ENCODE measurements at places on chromosomes 6 and 20.

DNA sequence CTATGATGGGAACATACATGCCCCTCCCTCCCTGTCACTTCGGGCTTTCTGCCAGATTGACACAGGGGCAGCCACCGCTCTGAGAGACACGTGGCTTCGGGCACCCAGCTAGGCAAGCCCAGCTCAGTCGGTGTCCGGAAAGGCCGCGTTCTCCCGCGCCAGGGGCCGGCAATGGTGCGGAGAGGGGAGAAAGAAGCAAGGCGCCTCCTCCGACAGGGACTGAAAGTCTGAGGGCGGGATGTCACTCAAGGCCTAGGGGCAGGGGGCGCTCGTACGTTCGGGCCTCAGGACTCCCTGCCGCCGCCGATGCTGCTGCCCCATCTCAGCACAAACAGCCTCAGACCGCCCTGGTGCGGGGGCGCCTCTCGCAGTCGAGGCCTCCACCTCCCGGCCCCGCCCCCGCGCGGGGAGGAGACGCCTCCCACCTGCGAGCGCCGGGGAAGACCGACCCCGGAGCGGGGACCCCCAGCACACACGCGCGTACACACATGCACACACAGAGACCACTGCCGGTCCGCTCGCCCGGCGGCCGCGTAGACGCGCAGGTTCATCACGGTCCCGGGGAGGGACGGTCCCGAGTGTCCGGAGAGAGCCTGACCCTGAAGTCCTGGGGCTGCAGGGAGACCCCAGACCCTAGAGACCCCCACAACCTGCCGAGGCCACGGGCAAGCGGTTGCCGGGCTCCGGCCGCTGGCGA, 1.9 kb downstream of the GRM4 start:
- peak; percentile 15 for DNase-seq

DNA sequence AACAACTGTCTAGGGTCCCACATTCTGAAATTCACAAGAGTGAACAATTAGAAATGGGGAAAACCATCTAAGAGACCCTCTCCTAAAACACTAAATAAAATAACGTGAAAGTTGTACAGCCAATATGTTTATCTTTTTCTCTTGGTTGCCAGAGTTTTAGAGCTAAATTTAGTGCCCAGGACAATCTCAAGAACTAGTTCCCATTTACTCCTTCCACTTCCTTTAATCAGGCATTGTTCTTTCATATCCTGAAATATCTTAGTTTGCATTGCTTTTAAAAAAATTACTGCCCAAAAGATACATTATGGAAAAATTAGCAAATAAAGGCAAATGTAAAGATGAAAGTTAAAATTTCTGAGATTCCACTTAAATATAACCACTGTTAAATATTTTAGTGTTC, 33.1 kb upstream of the UBR2 start:
- no peak for DNase-seq

DNA sequence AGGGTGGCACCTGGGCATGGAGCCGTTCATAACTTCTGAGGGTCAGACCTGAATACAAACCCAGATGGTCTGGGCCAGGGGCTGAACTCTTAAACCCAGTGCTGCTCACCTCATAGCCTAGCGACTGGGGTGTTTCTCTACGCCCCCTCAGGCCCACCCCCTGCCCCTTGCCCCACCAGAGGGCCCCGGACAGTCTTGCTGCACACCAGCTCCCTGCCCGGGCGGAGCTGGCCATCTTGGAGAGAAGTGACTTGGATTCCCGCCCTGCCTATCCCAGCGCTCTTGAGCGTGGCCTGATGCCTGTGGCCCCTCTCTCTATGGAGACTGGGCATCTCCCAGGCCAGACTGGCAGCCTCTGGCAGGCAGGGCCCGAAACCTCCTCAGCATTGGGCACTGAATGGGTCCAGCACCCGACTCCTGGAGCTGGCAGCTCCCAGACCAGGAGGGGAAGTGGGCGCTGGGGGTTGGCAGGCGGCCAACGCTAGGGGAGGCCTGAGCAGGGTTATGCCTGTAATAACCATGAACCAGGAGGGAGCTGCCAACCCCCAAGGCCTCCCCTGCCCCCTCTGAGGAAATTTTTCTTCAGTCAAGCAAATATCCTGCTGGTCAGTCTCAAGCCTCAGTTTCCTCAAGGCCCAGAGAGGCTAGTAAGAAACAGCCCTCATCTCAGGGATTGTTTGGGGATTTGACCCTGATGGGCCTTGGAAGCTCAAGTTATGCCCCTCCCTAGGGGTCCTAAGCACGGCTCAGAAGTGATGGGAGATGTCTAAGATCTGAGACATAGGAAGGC, 169.5 kb downstream of the VEGFA start:
- DNase-seq, result no peak

- DNase-seq, result no peak
Observed at GRCh38 chr6:157845493-157846259, 22.6 kb downstream of the SNX9 start.
